Hematopoietic multipotent progenitor cell (in vitro differentiated cells): ENCODE measurements at places on chromosomes 5 and 9.

DNA sequence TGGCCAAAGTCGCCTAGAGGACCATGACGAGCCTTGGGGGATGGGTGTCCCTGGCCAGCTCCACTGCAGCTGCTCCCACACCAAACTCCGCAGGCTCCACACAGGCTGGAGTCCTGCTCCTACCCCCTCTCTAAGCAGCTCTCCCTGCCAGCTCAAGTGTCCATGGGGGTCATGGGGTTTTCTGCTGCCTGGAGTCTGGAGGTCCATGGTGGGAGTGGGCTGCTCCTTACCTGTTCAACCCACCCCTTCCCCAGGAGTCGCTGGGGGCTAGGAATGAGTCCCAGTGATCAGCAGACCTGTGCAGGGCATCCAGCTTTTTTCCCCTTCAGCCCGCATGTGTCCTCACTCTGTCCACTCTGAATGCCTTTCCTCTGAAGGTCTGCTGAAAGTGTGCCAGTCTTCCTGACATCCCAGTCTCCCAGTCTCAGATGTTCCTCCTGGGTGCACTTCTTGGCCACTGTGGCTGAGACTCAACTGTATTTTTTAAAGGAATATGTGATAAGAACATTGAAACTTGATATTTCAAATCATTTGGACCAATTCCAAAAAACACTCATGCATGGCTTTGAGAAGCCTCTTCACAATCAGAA, 261.3 kb upstream of the ANKH start:
- no peak for DNase-seq

DNA sequence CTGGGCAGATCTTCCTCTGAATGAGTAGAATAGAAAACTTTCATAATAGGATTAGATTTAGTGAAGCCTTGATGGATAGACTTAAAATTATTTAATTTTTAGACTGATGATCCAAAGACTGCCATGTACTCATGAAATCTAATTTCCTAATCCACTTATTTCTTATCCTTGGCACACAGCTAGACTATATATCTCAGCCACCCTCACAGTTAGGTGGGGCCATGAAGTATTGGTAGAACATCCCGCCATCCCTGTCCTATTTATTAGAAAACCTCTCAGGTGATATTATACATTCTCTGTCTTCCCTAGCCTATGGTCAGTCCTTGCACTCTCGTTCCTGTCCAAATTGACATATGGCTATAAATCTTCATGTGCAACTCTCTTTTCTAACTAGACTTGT, 110.9 kb downstream of the FAM170A start:
- DNase-seq, result no peak

- no peak for DNase-seq
Observed at GRCh38 chr9:90684106-90684505, 41.5 kb upstream of the DIRAS2 start.

- DNase-seq, result no peak
Observed at GRCh38 chr9:114083666-114084065, 5.6 kb upstream of the AMBP start.

- DNase-seq, result no peak
Observed at GRCh38 chr5:39201781-39202596, 17.4 kb downstream of the FYB1 start.
